ENCODE measurements at places on chromosomes 1 and 21. TPM values are rescaled to one million over a fixed set of nuclear protein-coding genes. Genes with fewer than 3 reads are reported as not detected.
A peak's percentile ranks its signal among the peaks of the same experiment; 100 is the strongest.

- DNase-seq: peak; percentile 47
Measured at GRCh38 chr1:81670286-81670685, 130.4 kb upstream of the ADGRL2 start.

The STXBP3 gene
- polyA plus RNA-seq: 34.5 TPM

DNA sequence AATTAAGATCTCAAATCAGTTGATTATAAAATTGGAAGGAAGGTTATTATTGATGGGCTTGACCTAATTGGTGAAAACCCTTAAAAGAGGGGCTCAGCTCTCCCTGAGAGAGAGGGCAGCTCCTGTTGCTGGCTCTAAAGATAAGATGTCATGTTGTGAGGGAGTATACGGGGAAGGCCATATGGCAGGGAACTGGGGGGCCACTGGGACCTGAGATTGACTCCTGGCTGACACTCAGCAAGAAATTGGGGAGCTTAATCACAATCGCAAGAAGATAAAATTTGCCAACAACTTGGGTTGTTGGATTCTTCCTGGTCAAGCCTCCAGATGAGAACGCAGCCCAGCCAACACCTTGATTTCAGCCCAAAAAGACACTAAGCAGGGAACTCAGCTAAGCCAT lies 69.7 kb upstream of the KCNJ6 start:
- no peak for DNase-seq

DNA sequence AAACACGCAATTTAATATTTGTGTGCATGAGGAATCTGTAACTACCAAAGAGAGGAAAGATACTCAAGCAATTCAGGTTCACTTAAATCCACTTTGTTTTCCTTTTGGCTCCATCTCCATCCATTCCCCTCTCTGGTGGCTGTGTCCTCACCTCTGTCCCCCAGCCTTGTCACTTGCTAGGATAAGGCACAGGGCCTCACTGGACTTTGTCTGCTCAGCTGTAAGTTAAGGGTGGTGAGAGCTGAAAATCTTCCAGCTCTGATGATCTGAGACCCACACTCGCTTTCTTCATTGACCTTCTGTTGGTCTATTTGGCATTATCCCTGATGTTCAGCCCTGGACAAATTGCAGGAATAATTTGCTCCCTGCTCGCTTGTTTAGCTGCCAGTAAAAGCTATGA lies 56.5 kb downstream of the RHOU start:
- DNase-seq: no peak

The HEYL gene
- 25.1 TPM for polyA plus RNA-seq

GRCh38 chr1:151131701-151132334 lies 14.6 kb downstream of the SEMA6C start:
- no peak for DNase-seq

GRCh38 chr1:205210756-205211168 lies 740 bp downstream of the DSTYK start:
- DNase-seq: peak; percentile 20

GRCh38 chr1:84247425-84248220 lies 53.9 kb upstream of the SAMD13 start:
- DNase-seq: no peak

DNA sequence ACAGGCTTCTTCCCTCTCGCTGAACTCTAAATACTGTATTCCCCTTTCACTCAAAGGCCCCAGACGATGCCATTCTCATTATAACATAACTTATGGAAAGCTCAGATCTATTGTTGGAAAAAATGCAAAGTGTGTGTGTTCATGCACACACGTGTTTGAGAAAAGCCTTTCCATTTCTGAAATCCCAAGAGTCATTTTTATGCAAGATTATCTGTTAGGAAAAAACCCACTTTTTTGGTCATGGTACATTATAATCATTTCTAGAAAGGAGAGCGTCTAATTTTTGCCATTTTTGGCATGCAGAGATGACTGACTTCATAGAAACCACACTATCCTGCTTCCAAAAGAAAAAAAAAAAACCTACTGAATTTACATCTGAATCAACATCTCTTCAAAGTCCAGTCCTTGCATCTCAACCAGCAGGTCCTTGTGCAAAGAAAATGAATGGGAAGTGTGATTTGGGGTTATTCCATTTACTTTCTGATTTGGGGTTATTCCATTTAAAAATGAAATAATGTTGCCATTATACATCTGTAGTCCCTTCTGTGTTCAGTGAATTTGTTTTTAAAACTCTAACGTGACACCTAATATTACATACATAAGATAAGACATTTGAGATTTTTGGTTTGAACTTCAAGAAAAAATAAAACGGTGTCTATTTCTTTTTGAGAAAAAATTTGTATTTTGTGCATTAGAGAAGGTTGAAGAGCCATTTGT lies 150.3 kb downstream of the DHRS3 start:
- DNase-seq: no peak

DNA sequence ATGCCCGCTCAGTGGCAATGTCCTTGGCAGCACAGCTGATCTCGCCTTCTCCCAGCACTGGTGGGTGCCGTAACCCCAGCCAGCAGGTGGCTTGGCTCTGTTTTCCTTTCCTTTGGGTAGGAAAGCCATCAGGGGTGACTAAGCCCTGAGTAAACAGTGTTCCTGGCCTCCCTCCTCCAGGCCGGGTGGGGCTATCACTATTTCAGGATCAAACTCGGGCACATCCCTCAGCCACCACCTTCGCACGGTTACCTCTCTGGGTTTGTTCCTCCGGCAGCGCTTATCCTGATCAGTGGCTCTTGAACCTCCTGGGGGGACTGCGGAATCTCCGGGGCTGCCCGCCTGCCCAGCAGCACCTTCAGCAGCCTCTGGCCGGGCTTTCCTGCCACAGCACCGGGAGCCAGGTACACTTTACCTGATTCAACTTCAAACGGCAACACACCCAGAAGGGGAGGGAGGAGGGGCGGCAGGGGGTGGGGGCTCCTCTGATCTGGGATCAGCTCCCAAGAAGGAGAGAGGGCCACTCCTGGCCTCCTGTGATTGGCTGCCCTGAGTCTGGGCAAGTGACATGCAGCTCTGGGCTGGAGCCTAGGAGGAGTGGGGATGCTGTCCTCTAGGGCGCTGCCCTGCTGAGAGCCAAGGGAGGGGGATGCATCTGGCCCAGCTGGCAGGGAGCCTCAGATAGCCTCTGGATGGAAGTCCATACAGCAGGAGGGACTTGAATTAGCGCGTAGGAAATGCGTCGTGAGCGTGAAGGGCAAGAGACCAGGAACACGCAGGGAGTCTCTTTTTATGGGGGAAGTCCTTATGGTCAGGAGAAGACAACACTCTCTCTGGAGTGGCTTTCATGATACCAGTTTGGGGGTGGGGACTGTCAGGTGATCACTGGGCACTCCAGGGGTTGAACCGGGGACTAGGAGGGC lies at the start of gene ASCL5:
Gene ASCL5, minus strand, starts transcription at position 353 of the 923 bp plus-strand sequence. CDS start 11,812 bp downstream, outside the sequence.
- DNase-seq: no peak

- DNase-seq: no peak
Measured at GRCh38 chr1:53446051-53446450, 13.1 kb upstream of the DMRTB1 start.

DNA sequence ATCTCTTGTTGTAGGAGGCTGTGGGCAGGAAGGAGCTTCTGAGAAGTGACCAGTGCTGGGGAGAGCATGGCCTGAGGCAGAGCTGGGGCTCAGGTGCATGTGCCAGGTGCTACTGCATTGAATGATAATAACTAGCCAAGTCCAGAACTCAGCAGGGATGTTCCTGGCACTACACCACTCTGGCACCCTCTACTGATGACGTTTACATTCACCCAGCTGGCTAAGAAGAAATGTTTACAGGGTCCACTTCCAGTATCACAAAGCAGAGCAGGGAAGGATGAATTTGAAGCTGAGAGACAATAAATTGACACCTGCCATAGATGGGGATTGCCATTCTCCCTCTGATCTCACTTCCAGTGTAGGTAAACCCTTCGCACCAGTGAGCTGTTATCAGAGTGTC lies 411.8 kb downstream of the SETD4 start:
- no peak for DNase-seq

GRCh38 chr1:244974106-244974505 lies 109.8 kb upstream of the HNRNPU start:
- DNase-seq: no peak

DNA sequence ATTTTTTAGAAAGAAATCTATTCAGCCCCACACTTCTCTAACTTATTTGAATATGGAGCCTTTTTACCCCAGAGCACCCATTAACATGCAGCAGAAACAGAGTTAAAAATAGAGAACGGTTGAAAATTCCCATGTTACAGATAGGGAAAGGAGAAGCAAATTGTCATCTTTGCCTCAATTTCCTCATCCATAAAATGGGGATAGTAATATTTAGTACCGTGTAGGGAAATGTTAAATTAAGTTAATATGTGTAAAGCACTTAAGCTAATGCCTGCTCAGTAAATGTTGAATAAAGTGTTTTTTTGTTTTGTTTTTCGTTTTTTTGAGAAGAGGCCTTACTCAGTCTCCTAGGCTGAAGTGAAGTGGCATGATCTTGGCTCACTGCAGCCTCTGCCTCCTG lies 50.3 kb downstream of the NAV1 start:
- no peak for DNase-seq

DNA sequence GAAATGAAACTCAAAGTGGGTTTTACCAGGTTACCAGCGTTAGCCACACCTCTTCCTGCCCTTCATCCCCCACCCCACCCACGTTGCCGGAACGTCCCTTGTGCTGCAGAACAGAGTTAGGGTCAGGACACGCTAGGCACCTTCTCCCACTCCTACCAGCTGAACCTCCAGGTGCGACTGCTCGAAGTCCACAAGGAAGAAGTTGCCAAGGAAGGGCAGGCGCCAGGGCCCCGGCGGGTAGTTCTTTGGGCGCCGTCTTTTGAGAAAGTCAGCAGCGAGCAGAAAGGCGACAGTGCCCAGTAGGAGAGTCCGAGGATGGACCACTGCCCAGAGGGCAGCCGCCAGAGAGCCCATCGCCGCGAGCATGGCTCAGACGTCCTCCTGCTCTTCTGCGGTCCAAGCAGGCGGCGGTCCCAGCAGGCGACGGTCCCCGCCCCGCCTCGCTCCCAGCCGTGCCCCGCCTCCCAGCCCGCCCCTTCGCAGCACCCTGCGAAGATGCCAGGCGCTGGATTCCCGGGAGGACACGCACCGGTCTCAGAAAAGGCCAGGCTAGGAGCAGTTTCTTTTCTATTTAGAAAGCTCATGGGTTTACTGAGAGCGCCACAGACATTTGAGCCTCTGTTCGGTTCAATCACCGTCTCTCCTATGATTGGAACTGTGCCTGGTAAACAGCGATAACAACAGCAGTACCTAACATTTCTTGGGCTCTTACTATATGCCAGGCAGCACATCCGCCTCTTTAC lies at the start of gene CYP2J2:
Gene CYP2J2, minus strand, starts transcription at position 393 of the 743 bp plus-strand sequence. Its CDS starts 27 bp downstream, at position 366.
- peak; percentile 70 for DNase-seq

GRCh38 chr1:185670187-185670627 lies 64.0 kb upstream of the HMCN1 start:
- DNase-seq: peak; percentile 55

The LRRN2 gene
- 1.9 TPM for polyA plus RNA-seq

DNA sequence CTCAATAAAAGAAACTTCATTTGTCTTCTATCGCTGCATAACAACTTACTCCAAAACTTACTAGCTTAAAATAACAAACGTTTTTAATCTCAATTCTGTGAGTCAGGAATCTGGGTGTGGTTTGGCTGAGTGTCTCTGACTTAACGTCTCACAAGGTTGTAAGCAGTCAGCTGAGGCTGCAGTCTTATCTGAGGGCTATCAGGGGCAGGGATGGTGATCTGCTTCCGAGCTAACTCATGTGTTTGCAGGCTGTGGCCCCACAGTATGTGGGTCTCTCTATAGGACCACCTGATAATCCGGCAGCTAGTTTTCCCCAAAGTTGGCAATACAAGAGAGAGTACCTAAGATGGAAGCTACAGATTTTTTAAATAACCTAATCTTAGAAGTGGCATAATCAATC lies 234.2 kb upstream of the FGGY start:
- DNase-seq: no peak

GRCh38 chr1:205475855-205476254 lies 20.0 kb upstream of the BLACAT1 start:
- no peak for DNase-seq

- no peak for DNase-seq
Measured at GRCh38 chr1:217181176-217181746, 449.6 kb downstream of the GPATCH2 start.

GRCh38 chr1:7691576-7691975 lies 79.5 kb upstream of the VAMP3 start:
- no peak for DNase-seq

DNA sequence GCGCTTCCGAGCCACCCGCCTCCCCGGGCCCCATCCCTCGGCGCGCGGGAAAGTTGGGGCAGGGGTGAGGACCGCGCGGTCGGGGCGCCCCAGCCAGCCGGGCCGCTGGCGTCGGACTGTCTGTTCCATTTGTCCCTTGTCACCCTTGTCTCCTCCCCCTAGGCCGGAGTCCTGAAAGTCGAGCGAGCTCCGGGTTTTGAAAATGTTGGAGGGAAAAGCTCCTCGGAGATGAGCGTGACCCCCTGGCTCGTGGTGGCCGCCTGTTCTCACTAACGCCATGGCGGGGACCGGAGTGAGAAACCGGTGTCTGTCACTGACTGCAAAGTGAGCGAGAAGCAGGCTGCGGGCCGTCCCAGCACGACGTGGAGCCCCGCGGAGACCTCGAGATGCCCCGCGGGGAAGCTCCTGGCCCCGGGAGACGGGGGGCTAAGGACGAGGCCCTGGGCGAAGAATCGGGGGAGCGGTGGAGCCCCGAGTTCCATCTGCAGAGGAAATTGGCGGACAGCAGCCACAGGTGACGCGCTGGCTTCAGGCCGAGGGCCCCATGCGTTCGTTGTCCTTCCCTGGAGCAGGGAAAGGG lies 491 bp downstream of the PER3 start:
- DNase-seq: peak; percentile 35

- DNase-seq: no peak
Measured at GRCh38 chr1:66439031-66439740, 94.8 kb upstream of the SGIP1 start.

GRCh38 chr1:9595156-9595967 lies 6.7 kb downstream of the TMEM201 start:
- no peak for DNase-seq

The RAVER2 gene
- polyA plus RNA-seq: 4.1 TPM

- DNase-seq: no peak
Measured at GRCh38 chr1:92854101-92854785, 22.4 kb downstream of the RPL5 start.

DNA sequence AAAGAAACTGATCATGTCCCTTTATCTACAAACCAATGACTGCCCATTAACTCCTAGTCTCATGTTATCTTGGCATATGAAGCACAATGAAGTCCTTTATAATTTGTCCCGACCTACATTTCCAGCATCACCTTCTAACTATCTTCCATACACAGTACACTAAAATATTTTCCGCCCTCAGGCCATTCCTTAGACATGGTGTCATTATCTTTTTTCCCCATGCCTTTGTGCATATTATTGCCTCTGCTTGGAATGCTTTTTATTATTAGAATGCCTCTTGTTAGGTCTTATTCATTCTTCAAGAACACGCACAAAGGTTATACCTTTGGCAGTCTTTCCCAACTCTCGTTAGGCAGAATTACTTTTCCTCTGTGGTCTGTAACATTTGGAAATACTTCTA lies 39.6 kb downstream of the ATG4C start:
- no peak for DNase-seq

The TRIM46 gene
- polyA plus RNA-seq: 0.07 TPM

The TMPRSS3 gene
- not detected for polyA plus RNA-seq

The CFHR1 gene
- not detected for polyA plus RNA-seq

The RUNX3 gene
- polyA plus RNA-seq: 0.07 TPM

The SPOCD1 gene
- 0.17 TPM for polyA plus RNA-seq
